A549 treated with CORT108297 at 1 μM for 4 hours (cell line): ENCODE measurements at places on chromosomes 3 and 15. TPM values are rescaled to one million over a fixed set of nuclear protein-coding genes. Genes with fewer than 3 reads are reported as not detected.

TEX9 gene
- total RNA-seq = 3.8 to 5.0 TPM (median 4.6 TPM) in 5 replicates

SEMA5B gene
- 0.15 to 0.63 TPM (median 0.23 TPM) in 5 replicates for total RNA-seq

IMPG2 gene
- 0.01 TPM in 1 of 5 replicates, not detected in the others for total RNA-seq

NEK10 gene
- 0.76 to 1.1 TPM (median 0.91 TPM) in 5 replicates for total RNA-seq

NAALADL2 gene
- 0.14 to 0.42 TPM (median 0.20 TPM) in 4 of 5 replicates, not detected in the other for total RNA-seq
